ENCODE measurements at places on chromosomes 3 and 15.

GRCh38 chr3:150786791-150787190 is 23.8 kb upstream of the SIAH2 start:
- no peak for DNase-seq

GRCh38 chr3:127008236-127008635 is 25.3 kb downstream of the PLXNA1 start:
- no peak for DNase-seq

GRCh38 chr3:42507252-42507651 is 4.8 kb downstream of the VIPR1 start:
- no peak for DNase-seq

DNA sequence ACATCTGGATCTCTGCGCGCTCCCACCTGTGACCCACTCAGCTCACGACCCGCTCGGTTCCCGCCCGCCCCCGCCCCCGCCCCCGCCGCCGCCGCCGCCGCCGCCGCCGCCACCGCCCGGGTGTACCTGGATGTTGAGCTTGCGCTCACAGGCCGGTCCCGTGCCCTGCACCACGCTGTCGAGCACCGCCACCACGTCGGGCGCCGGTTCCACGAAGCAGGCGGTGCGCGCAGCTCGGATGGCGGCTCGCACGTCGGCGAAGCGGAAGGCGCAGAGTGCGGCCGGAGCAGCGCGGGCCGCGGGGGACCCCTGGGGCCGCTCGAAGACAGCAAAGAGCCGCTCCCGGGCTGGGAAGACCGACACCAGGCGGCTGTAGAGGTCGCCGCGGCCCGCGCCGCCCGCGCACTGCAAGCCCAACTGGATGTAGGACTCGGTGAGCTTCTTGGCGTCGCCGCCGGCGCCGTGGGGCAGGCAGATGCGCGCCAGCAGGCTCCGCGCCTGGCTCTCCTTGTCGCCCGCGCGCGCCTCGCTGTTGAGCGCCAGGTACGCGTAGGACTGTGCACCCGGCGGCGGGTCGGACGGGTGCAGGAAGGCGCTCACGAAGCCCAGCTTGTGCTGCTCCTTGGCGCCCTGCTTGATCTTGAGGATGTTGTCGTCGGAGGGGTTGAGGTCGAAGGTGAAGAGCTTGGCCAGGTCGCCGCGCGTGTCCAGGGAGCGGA is 1.1 kb downstream of the PLXND1 start:
- peak; percentile 49 for DNase-seq

DNA sequence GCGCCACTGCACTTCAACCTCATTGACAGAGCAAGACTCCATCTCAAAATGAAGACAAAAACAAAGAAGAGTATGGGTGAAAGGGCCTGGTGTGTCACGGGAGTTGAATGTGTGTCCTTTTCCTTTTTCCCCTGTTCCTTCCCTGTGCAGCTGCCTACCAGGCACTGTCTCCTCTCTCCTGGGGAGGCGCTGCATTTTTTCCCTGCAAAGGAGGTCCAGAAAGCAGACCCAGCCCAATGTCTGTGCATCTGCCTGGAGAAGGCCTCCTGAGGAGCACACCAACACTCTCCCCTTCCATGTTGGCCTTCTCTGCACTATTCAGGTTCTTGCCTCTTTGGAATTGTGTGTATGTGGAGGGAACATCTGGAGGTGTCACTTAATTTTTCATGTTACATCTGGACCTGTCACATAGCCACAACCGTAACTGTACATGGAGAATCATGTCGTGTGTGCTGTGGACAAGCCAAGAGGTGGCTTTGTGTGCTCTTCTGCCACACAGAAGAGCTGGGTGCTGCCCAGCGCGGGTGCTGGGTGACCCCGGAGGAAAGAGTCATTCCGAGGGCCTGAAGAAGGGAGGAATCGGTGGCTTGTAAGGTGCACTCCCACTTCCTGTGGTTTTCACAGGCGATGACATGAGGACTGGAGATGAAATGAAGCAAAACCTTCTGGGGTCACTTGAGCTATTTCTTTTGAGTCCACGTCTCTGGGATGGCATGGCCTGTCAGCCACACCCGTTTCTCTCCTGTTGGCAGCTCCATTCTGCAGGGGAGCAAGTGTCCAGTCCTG is 46.5 kb upstream of the CGNL1 start:
- no peak for DNase-seq

- DNase-seq, result no peak
These were observed 87.0 kb downstream of the IQCH start for GRCh38 chr15:67341539-67341938.

DNA sequence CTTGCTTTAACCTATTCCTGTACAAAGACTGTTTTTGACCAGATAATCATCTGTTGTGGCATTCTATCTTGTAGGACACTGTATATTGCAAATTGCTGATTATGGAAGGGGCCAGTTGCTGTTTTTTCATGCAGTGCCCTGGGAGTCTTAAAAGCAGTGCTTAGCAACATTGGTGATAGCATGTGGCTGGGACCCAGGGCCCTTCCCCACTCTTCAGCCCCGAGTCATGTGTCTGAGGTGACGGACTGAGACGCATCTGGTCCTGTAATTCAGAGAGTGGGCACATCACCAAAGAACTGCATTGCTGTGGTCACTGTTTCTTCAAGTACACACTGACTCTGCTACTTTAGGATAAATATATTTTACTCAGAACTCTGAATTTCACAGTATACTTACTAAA is 63.4 kb downstream of the SNRK start:
- no peak for DNase-seq

DNA sequence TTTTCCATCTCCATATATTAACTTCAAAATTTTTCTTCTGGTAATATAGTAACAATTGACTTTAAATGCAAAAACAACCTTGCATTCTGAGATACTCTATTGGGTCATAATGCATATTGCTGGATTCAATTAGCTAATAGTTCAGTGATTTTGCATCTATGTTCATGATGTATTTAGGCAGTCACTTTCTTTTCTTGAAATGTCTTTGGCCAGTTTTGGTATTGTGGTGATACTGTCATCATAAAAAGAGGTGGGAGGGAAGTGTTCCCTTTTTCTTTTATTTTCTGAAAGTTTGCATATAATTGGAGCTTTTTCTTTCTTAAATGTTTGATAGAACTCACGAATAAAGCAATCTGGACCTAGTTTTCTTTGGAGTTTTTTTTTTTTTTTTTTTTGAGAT is 67.4 kb upstream of the ZNF148 start:
- DNase-seq, result no peak

DNA sequence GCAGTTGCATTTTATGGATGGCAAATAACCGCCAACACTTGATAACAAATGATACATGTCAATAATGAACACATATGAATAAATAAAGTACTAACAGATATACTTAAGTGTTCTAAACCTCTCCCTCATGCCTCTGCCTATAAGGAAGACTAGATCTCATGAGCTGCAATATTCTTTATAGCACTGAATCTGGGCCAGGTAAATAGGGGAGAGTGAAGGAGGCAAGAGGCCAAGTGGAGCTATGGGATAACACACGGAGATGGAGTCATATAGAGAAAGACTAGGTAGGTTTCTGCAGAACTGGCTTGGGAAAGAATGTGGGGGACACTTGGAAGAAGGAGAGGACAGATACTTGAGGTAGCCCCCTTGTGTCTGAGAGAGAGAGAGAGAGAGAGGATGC is 354.2 kb upstream of the CFAP20DC start:
- no peak for DNase-seq

GRCh38 chr3:196140224-196140623 is 58.3 kb upstream of the TFRC start:
- no peak for DNase-seq

DNA sequence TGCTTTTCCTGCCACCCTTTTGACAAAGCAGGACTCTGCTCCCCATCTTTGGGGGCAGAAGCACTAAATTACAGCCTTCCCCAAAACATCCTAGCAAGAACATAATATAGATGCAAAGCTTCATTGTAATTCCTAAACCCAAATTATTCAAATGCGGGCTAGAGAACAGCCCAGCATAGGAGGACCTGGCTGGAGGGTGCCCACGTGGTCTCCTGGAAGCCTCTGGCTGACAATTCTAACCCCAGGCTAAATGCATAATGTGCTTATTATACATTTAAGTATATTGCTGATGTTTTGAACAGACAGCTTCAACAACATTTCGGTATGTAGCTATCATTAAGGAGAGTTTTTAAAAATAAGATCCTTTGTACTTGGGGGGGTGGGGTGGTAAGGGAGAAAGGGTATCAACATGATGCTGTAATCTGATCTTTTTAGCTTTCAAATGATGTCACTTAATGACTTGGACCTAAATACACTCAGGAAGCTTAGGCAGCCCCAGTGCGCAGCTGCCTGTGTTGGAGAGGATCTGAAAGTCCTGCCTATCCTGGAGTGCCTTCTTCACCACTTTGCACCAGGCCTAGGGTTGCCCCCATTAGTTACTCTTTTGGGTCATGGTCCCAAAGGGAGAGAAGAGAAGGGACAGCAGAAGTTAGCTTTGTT is 57.2 kb upstream of the USP3 start:
- DNase-seq, result no peak

GRCh38 chr3:18575573-18575972 is 150.4 kb upstream of the SATB1 start:
- no peak for DNase-seq

GRCh38 chr15:96093063-96093462 is 237.4 kb upstream of the NR2F2 start:
- DNase-seq, result no peak

GRCh38 chr15:31311735-31312619 is 14.7 kb upstream of the KLF13 start:
- DNase-seq, result no peak

DNA sequence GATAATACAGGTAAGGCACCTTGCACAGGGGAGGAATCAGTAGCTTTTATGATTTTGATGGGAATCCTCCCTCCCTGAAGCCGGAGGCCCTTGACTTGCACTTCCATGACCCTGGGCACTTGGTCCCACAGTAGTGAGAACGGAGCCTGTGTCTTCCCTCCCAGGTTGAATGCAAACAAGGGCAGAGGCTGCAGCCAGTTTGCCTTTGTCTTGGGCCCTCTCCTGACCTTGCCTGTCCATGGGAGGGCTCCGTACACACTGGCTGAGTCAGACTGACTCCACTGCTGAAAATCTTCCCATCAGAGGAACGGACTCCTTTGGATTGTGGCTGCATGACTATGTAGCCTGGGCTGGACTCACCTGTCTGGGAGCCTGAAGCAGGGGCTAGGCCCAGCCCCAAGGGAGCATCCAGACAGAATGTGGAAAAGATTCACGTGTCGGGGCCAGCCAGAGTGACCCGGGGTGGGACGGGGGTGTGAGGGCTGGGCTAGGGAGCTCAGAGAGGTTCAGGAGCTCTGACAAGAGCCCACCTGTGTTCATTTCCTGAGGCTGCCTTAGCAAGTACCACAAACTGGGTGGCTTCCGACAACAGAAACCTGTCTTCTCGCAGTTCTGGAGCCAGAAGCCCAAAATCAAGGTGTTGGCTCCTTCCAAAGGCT is 9.5 kb downstream of the TBC1D21 start:
- no peak for DNase-seq

DNA sequence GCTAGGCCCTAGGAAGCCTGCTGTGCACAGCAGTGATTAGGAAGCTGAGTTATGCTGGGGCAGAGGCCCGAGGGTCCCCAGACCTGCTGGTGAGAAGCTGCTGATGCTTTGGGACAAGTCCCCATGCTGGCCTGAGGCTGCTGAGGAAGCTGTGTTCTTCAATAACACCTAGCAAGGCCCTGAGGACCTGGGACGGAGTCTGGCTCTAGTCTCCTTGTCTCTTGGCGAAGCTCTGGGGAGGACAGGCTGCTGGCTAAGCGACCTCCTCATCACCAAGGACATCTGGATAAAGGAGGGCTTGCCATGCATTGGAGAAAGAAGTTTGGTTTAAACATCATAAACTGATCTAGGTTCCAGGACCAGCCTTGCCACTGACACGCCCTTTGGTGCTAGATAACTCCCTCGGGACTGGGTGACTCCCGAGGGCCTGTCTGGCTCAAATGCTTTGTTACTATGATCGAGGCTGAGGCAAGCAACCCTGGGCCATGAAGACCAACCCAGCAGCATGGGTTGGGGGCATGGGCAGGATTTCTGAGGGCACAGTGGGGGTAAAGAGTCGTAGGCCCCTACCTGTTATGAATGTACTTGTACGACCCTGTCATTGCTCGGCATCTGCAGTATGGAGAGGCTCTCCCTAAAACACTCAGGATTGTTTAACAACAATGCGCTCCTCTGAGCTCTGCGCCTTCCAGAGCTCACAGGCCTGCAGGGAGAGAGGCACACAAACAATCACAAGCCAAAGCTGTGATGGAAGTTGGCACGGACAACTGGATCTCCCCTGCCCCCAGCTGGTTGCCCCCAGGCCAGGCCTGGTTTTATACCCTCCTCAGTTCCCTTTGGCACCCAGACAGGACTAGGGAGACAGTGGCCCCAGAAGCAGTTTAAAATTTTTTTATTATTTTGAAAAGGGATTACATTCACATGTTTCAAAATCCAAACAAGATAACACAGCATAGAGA is 64.4 kb downstream of the LINGO1 start:
- DNase-seq, result peak; percentile 52

DNA sequence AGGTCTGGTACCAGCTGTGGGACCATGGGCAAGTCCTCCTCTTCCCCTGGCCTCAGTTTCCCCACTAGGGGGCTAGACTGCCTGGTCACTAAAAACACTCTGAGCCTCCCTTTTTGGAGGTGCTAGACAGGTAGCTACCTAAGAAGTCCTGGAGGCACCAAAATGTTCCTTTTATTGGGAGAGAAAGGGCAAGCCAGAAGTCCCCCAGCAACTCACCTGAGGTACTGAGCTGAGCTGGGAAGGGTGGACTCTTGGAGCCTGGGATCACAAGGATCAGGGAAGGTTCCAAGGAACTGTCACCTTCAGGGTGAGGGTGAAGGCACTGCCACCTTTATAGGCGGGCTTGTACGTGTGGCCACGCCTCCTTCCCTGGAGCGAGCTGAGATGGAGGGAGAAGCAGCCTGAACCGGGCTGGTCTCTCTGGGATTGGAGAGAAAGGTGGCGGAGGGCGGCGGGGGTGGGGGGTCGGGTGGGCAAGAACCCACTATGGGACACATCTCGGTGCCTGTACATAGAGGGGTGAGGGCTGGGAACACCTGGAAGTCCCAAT is at the start of gene CYP1A1:
Gene CYP1A1 (minus strand): TSS at position 304 of the 550 bp plus-strand sequence. CDS start 2,431 bp downstream, outside the sequence.
- DNase-seq, result peak; percentile 76

GRCh38 chr15:69385831-69386230 is 28.3 kb upstream of the KIF23 start:
- DNase-seq, result no peak

DNA sequence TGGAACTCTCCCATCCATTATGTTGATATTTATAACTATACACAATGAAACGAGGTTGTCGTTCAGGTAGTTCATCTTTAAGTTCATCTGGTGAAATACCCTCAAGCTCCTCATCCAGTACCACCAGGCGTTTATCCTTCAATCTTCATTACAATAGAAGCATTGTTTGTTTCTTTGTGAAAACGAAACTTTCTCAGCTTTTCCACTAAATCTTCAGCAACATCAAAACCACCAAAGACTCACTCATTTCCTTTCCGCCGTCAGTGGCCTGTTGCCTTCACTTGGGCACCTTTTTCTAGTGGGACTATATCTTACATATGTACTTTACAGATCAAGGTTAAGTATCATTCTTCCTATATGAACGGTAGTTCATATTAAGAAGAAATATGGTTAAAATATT is 44.1 kb upstream of the TFG start:
- no peak for DNase-seq
